ENCODE measurements at places on chromosomes 6 and 20.

DNA sequence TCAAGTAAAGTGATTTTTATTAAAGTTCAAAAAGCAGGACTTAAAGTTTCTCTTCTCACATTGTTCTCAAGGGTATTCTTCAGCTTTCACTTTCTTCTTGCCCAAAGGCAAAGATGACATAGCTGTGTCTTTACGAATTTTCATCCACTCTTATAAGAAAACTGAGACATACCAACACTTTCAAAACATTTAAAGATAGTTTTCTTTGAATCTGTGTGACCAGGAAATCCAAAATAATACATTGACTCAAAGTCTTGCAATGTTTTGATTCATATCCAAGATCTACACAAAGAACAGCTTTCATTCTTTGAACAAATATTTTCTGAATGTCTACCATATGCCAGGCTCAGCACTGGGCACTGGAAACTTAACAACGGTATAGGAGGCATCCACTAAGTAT is 117.9 kb downstream of the SIM1 start:
- no peak for DNase-seq

DNA sequence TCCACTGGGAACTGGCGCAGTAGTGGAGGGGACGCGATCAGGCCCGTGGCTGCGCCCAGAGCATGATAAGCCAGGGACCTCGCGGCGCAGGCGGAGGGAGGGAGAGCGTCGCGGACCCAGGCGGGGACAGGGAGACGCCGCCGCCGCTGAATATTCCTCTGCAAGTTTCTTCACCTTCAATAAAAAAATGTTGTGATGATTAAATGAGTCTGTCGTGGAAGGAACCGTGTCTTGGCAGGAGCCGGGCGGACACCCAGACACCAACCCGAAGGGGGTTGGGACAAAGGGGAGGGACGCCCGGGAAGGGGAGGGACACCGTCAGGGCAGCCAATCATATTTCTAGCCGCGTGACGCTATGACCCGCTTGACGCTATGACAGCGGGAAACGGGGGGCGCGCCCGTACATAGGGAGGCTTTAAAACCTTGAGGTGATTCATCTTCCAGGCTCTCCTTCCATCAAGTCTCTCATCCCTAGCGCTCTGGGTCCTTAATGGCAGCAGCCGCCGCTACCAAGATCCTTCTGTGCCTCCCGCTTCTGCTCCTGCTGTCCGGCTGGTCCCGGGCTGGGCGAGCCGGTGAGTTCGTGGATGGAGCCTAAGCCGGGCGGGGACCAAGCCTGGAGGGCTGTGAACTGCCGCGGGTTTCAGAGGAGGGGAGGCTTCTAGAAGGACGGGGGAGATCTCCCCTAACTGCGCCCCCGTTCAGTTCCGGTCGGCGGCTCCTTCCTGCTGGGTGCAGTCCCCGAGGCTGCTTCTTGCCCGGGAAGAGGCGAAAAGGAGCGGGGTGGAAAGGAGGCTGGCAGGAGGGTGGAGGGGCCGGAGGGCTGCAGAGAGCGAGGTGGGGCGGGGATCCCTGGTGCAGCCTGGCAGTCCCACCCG is at the start of gene ULBP2:
Gene ULBP2, plus strand, starts transcription at position 432 of the 878 bp plus-strand sequence. Its CDS starts 59 bp downstream, at position 491.
- peak; percentile 73 for DNase-seq

GRCh38 chr20:25008388-25009217 is 16.1 kb upstream of the APMAP start:
- DNase-seq: no peak

GRCh38 chr20:24493661-24494459 is 24.4 kb downstream of the SYNDIG1 start:
- DNase-seq: no peak

- DNase-seq: peak; percentile 28
Observed at GRCh38 chr6:156348424-156348823, 428.8 kb upstream of the ARID1B start.

DNA sequence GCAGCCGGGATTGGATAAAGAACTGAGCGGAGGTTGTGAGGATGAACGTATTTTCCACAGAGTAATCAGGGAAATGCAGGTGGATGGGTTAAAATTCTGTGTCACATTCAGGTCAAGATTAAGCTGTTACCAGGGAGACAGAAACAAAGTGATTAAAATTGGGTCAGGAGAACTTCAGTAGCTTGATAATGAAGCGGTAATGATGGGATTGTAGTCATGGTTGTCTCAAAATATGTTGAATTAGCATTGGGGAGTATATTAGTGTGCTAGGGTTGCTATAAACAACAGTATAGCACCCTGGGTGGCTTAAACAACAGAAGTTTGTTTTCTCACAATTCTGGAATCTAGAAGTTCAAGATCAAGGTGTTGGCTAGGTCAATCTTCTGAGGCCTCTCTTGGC is 155.5 kb downstream of the GJA1 start:
- DNase-seq: no peak

- no peak for DNase-seq
Observed at GRCh38 chr6:13710552-13711323, 897 bp downstream of the RANBP9 start.

DNA sequence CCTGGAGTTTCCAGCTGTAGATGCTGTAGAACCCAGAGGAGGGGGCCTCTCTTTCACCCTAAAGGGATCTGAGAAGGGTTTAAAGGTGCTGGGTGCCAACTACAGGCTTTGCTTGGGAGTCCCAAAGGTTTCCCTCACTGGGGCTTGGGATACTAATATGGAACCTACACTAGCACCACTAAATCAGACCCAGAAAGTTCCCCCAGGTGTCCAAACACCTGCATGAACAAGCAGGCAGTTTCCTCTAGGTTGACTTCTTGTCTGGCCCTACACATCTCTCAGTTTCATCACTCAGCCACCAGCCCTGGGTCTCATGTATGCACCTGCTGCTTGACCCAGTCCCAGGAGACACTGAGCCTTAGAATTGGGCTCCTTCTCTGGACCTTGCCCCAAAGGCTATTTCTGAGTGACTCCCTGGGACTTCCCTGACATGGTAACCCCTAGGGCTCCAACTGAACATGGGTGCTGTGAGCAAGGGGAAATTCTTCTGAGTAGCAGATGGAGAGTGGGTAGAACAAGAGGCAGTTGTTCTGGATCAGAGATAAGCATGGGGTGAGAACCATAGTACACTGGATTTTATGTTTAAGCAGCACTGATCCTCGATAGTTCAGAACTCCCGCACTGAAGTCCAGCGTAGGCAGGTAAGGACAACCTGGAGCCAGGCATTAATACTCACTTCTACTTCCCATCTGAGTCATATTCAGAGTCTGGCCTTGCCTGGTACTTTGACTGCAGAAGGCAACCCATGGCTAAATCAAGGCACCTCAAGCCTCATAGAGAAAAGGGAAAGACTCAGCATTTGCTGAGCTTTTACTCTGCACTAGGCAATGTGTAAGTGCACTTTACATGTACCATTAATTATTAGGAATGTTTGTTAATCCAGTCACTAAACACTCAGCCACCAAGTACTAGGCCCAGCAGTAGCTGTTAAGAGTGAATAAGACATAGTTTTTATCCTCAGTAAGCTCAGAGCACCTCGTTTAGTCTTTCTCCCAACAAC is 16.8 kb downstream of the BCL2L1 start:
- DNase-seq: no peak

DNA sequence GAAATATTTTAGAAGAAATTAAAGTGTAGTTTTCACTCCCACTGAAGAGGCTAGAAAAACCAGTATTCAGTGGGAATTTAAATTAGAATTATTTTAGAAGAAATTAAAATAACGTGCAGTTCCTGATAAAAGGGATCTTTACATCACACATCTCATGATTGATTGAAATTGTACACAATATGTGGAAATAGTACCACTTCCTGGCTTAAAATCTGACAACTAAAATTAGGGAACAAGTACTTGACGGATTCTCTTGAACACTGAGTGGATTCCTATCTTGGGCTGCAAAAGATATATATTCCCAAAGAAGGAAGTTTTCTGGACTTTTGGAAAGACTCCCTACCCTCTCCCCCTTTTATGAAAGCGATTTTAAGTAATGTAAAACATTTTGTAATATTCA is 14.6 kb upstream of the MTCL3 start:
- no peak for DNase-seq

DNA sequence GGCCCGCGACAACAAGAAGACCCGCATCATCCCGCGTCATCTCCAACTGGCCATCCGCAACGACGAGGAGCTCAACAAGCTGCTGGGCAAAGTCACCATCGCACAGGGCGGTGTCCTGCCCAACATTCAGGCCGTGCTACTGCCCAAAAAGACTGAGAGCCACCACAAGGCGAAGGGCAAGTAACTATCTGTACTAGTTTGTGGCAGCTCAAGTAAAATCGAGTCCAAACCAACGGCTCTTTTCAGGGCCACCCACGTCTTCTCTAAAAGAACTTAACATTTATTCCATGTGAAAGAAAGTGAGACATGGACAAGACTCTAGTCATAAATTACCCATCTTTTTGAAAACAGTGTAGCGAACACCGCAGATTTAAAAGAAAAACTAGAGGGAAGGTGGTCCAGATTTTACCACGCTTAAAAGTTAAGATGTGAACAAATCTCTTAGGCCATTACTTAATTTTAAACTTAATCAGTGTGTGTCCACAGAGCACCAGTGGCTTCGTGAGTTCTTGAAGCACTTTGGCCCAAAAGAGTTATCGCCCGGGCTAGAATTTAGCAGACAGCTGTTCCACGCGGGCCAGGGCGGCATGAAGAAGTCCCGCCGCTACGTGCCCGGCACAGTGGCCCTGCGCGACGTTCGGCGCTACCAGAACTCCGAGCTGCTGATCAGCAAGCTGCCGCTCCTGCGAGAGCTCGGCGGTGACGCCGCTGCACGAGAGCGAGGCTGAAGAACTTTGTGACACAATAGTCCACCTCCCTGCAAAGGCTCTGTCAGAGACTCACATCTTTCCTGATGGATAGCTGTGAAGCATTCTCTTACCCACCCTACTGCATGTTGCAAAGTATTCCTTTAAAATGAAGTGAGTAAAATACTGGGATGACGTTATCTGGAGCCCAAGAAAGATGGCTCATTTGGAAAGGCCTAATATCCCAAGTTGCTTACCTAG is 113.9 kb upstream of the PRSS16 start:
- DNase-seq: no peak

- no peak for DNase-seq
Observed at GRCh38 chr6:20542927-20543602, 8.8 kb downstream of the CDKAL1 start.

- DNase-seq: no peak
Observed at GRCh38 chr6:22325481-22325880, 28.6 kb upstream of the PRL start.

- no peak for DNase-seq
Observed at GRCh38 chr6:128117916-128118315, 217.1 kb upstream of the THEMIS start.

DNA sequence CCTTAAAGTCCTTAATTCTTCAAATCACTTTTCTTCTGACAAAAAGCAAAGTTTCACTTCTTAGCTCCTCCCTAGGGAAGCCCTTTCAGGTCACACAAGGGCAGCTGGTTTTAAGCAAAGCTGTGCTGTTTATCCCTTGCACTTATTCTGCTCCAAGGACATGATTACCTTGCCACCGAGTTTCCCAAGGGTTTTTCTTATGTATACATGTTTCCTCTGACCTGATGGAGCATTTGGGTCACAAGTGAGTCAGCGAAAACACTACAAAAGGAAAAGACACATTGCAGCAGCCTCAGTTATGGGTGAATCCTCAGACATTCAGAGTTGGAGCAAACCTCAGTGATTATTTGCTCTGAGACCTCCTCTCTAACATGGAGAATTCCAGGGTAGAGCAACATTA is 26.6 kb upstream of the ILRUN start:
- DNase-seq: no peak

DNA sequence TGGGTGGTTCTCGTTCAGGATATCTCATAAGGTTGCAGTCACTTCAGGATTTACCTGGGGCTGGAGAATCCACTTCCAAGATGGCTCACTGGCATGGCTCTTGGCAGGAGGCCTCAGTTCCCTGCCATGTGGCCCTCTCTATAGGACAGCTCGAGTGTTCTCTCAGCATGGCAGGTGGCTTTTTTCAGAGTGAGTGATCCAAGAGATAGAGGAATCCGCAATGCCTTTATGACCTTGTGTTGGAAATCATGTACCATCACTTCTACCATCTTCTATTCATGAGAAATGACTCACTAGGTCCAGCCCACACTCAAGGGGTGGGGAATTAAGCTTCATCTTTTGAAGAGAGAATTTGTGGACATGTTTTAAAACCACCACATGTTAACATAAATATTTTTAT is 37.8 kb downstream of the PPP1R16B start:
- no peak for DNase-seq

DNA sequence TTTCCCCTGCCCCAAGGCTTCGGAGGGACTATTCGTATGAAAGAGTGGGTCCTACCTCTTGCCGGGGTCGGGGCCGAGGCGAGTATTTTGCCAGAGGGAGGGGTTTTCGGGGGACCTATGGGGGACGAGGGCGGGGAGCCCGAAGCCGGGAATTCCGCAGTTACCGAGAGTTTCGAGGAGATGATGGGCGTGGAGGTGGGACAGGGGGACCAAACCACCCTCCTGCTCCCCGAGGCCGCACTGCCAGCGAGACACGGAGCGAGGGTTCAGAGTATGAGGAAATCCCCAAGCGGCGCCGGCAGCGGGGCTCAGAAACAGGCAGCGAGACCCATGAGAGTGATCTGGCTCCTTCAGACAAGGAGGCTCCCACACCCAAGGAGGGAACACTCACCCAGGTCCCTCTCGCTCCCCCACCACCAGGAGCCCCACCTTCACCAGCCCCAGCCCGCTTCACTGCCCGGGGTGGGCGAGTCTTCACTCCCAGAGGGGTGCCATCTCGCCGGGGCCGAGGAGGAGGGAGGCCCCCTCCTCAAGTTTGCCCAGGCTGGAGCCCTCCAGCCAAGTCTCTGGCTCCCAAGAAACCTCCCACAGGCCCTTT is 11.3 kb downstream of the PRRC2A start:
- DNase-seq: no peak

GRCh38 chr6:16252686-16253299 is 14.4 kb downstream of the GMPR start:
- no peak for DNase-seq

DNA sequence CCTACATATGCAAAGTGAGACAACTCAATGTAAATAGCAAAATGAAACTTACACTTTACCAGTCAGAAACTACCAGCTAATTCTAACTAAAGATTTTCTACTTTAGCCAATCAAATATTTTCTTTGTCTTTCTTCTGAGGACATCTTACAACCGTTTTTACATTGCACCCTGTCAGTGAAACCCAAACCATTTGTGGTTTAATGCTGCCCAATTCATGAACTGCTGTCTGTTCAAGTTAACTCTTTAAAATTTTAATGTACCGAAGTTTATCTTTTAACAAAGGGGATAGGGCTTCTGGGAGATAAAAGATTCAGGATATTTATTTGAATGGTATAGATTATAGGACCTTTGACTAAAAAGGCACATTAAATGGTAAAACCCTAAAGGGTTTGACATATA is 121.3 kb upstream of the HDDC2 start:
- no peak for DNase-seq

All from NCI-H1092 (cell line).